ENCODE measurements at places on chromosomes 11 and 22.

DNA sequence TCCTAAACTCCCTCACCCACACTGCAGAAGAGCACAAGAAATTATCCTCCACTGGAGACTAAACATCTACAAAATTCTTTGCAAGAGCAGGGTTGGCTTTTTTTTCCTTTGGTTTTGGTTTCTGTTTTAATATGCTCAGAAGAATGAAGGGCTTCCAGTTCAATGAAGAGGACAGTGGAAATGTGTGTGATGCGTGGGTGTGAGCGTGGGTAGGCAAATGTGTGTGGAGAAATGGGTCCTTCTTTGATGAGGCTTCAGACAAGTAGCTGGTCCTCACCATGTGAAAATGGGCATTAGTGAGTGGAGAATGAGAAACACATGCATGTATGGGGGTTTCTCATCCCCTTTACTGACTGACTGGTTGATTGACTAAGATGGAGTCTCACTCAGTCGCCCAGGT lies 263.3 kb upstream of the SYN3 start:
- DNase-seq: no peak

DNA sequence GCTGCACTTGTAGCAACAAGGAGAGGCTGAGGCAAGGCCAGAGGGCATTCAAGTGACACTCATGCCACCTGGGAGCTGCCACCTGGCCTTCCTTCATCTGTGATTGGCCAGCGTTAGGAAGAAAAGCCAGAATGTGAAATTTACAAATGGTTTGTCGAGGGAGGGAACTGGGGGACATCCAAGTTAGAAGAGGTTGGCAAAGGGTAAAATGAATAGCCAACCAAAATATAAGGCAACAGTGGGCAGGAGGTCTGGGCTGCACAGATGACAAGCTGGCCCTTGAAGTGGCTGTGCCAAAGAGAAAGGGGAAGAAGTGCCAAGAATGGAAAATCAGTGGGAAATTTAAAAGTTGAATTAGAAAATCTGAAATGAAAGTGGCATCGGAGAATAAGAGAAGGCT lies 221.4 kb downstream of the C11orf91 start:
- DNase-seq: no peak

DNA sequence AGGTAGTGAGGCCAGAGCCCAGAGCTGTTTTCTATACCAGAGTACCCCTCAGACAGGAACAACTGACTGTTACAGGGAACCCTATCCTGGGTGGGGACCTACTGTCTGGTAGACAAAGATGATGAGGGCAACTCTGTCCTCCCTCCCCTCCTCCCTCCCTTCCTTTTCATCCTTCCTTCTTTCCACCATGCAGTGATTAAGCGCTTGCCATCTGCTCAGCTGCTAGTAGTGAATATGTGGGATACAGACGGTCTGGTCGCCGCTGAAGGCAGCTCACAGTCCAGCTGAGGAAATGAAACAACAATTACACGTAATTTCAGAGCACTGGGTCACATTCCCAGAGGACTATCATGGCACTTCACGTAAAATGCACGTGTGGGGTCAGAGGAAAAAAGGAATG lies 597.1 kb downstream of the BUD13 start:
- no peak for DNase-seq

- DNase-seq: no peak
These were observed 60.0 kb downstream of the BTG4 start for GRCh38 chr11:111452146-111452545.

DNA sequence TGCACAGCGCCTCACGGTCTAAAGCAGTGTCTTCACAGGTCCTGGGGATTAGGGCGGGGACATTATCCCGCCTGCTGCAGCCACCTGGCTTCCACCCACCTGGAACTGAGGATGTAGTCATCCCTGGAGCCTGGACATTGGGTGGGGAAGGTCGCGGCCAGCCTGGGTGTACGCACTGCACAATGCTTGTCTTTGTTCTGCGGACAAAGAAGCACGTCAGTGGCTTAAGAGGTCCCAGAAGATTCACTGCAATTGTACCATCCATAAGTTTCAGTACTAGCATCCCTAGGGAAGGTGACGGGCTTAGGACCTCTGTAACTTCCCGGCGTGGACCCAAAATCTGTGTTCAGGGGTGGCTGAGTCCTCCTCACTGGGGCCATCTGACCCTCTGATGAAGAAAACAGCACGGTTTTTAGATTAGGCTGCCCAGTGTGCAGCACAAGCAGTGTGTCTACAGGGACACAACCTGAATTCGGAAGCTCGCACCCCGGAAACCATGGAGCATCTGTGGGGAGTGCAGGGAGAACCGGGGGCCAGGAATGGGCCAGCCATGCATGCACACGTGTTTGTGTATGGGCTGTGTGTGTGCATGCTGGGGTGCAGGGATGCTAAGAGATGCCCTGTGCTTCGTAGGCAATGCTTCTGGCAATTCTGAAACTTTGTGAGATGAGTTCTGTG lies 342.6 kb upstream of the B3GAT1 start:
- no peak for DNase-seq

DNA sequence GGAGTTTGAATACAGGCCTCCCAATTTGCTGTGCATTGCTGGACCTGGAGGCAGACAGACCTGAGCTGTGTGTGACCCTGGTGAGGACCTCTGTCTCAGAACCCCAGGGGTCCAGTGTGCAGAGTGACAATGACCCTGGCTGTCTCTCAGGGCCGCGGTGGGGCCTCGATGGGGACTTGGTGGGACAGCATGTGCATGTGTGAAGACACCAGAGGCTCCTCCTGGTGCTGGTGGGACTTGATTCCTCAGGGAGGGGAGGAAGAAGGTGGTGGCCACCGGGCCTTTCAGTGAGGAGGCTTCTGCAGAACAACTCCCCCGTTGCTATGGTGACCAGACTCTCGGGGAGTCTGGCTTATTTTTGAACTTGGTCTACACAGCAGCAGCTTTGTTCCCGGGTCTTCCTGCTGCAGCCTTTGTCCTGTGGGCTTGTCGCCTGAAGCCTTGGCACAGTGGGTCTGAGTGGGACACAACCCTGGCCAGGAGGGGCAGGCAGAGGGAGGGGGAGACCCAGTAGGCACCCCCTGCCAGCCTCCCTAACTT lies 35.3 kb downstream of the MCM5 start:
- no peak for DNase-seq

- no peak for DNase-seq
These were observed 64.5 kb upstream of the B3GAT1 start for GRCh38 chr11:134476435-134477021.

- no peak for DNase-seq
These were observed 334.5 kb downstream of the TTC28 start for GRCh38 chr22:28344918-28345703.

DNA sequence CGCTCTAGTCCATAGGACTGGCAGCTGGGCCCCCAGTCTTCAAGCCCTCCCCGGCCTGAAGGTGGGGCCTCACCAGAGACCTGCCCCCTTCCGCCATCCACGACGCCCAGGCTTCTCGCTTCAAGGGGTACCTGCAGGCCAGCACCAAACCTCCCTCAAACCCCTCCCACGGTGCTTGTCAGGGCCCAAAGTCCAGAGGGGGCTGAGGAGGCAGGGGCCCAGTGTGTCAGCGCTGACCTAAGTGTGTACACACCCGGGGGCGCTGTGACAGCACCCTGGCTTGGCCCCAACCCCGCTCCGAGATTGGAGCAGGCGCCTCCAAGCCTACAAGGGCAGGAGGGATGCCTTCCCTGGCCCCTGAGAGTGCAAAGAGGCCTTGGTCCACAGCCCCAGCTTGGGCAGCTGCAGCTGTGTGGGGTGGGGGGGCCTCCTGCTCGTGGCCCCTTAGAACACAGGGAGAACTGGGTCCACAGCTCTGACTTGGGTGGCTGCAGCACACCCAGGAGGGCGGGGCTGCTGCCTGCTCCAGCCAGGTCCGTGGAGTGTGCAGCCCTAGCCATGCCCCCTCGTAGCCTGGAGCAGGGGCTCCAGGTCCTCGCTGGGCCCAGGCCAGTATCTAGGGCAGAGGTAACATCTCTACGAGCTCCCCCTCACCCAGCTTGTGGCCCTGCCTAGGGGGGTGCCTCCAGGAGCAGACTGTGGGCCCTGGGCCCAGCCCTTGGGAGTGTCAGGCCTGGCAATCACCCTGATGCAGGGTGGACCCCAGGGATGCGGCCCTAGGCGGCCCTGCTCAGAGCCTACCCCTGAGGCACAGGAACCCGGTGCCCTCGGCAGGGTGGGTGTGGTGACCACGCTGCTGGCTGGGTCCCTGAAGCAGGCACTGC lies 4.9 kb downstream of the SBF2 start:
- DNase-seq: no peak

- no peak for DNase-seq
These were observed 21.3 kb downstream of the CASP12 start for GRCh38 chr11:104876861-104877431.

DNA sequence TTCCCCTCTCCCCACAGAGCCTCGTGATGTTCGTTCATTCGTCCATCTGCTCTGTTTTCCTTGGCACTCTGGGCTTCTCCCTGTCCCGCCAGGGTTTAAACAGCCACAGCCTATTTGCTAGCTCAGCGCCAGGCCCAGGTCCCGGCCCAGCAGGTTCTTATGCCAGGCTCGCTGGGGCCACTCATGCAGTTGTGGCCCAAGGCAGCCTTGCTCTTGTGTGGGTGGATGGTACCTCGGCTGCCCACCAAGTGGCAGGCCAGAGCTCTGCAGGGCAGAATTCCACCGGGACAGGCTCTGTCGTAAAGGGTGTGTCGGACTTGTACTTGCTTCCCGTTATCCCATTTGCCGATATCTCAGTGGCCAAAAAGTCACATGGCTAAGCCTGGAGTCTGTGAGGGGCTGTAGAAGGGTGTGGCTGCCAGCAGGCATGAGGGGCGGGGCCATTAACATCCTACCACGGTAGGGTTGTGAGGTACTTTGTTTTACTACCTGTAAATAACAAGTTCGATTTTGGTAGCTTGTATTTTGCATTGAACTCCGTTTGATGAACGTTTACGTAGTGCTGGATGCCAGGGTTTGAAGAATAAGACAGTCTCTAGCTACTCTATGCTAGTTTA lies 7.9 kb downstream of the FAM118A start:
- peak; percentile 47 for DNase-seq

- no peak for DNase-seq
These were observed 10.3 kb downstream of the NEAT1 start for GRCh38 chr11:65432686-65433582.

DNA sequence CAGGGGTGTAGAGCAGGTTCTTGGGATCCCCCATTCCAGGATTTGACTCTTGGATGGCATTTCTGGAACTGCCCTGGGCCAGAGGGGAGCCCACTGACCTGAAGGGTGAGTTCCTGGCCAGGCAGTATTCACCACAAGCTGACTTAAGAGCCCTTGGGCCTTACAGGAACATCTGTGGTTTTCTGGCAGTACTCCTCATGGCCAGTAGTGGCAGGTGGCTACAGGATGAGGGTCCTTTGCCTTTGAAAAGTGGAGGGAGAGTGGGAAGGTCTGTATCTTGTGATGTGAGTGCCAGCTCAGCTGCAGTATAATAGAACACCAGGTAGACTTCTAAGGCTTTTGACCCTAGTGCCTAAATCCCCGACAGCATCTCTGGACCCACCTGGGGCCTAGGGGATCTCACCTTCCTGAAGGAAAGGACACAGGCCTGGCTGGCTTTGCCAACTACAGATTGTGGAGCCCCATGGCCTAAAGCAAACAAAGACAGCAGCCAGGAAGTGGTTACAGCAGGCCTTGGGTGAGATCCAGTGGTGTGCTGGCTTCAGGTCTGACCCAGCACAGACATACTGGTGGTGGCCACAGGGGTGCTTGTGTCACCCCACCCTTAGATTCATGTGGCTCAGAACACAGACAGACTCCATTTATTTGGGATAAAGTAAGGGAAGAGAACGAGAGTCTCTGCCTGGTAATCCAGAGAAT lies 9.0 kb downstream of the OR51S1 start:
- no peak for DNase-seq

- no peak for DNase-seq
These were observed 1.2 kb downstream of the DGCR2 start for GRCh38 chr22:19120829-19121630.
